Right atrium auricular region (tissue), 2 donors: ENCODE measurements at places on chromosomes 4 and X.

DNA sequence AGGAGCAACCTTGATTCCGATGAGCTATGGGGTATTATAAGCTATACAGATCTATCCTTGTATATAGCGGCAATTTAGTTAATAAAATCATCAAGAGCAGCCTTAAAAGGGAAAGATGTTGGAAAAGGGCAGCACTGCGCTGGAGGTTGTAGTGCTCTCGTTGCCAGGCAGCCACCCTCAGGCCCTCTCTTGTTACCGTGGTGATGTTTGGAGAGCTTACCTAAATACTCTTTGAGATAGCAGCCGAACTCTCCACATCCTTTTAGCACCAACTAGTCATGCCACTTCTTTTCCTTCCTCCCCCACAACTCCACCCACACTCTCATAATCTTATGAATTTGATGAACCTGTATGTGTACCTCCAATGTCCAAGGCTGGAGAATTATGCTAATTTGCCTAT, 3.8 kb upstream of the RADX start:
- no peak for DNase-seq
- H3K36me3 ChIP-seq = no peaks in the 10 kb centered on the region
- H3K27ac ChIP-seq = no peak overlapping the region
- H3K27me3 ChIP-seq = no peaks in the 10 kb centered on the region

DNA sequence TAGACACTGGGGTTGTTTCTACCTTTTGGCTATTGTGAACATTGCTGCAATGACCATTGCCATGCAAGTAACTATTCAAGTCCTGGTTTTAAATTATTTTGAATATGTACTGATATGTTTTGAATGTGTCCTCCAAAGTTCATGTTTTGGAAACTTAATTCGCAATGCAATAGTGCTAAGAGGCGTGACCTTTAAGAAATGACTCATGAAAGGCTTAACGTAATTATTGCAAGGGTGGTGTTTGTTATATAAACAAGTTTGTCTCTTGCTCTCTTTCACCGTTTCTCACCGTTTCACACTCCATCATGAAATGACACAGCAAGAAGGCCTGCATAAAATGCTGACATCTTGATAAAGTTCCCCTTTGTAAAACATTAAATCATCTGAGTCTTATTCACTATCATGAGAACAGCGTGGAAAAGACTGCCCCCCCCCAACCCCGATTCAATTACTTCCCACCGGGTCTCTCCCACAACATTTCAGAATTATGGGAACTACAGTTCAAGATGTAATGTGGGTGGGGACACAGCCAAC, 506.9 kb upstream of the FAM47C start:
- H3K27me3 ChIP-seq = no peaks in the 10 kb centered on the region
- DNase-seq = no peak
- H3K4me1 ChIP-seq = no peaks in the 10 kb centered on the region
- H3K27ac ChIP-seq = no peak overlapping the region

- no peaks in the 10 kb centered on the region for H3K36me3 ChIP-seq
- H3K27ac ChIP-seq = no peak overlapping the region
- no peaks in the 10 kb centered on the region for H3K27me3 ChIP-seq
These were observed 32.7 kb downstream of the NLGN3 start for GRCh38 chrX:71177327-71177726.

DNA sequence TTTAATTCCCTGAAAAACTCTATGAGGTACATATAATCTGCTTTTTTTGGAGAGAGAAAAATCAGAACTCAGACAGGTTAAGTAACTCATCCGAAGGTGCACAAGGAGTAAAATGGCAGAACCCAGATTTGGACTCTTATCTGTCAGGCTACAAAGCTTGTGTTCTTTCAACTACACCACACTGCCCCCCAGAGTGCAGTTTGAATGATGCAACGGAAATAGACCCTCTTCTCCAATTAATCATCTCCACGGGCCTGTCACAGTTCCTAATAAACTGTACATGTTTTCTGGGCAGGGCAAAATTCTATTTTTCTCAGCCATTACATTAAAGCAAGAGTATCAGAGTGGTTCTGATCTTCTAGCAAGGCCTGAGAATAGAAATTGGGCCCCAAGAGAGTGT, 35.3 kb upstream of the DCX start:
- no peak overlapping the region for H3K4me3 ChIP-seq
- no peaks in the 10 kb centered on the region for H3K27me3 ChIP-seq
- no peaks in the 10 kb centered on the region for H3K36me3 ChIP-seq
- no peaks in the 10 kb centered on the region for H3K4me1 ChIP-seq

GRCh38 chrX:19569121-19569805, 54.0 kb upstream of the MAP3K15 start:
- no peaks in the 10 kb centered on the region for H3K36me3 ChIP-seq
- DNase-seq = no peak
- no peaks in the 10 kb centered on the region for H3K4me1 ChIP-seq
- peak overlapping the region; percentile 81 for H3K27ac ChIP-seq
